Caco-2 (cell line): ENCODE measurements at places on chromosomes 1 and 21. TPM values are rescaled to one million over a fixed set of nuclear protein-coding genes. Genes with fewer than 3 reads are reported as not detected.
A peak's percentile ranks its signal among the peaks of the same experiment; 100 is the strongest.

TCHH gene
- 0.39 and 0.54 TPM in 2 replicates for total RNA-seq

LTN1 gene
- 25.4 TPM in 2 replicates for total RNA-seq

SHE gene
- total RNA-seq: 0.07 TPM in 1 of 2 replicates, not detected in the other

TACSTD2 gene
- total RNA-seq: 25.6 and 31.9 TPM in 2 replicates

- no peak for DNase-seq
- peaks cover 32% of the 10 kb centered on the region for H3K4me1 ChIP-seq
- H3K27me3 ChIP-seq: no peaks in the 10 kb centered on the region
- H3K36me3 ChIP-seq: no peaks in the 10 kb centered on the region
Measured at GRCh38 chr1:117678246-117678977, 72.6 kb downstream of the TENT5C start.

- no peaks in the 10 kb centered on the region for H3K36me3 ChIP-seq
- no peak overlapping the region for H3K4me3 ChIP-seq
- H3K4me1 ChIP-seq: no peaks in the 10 kb centered on the region
- H3K27ac ChIP-seq: no peak overlapping the region
- no peaks in the 10 kb centered on the region for H3K27me3 ChIP-seq
Measured at GRCh38 chr1:17168091-17168876, 36.6 kb upstream of the PADI1 start.

GRCh38 chr1:36464605-36465393, 615 bp upstream of the MRPS15 start:
- no peaks in the 10 kb centered on the region for H3K36me3 ChIP-seq
- H3K4me3 ChIP-seq: peak overlapping the region; percentile 61
- H3K27me3 ChIP-seq: no peaks in the 10 kb centered on the region
- H3K4me1 ChIP-seq: peaks cover 13% of the 10 kb centered on the region
- no peak for DNase-seq

DNA sequence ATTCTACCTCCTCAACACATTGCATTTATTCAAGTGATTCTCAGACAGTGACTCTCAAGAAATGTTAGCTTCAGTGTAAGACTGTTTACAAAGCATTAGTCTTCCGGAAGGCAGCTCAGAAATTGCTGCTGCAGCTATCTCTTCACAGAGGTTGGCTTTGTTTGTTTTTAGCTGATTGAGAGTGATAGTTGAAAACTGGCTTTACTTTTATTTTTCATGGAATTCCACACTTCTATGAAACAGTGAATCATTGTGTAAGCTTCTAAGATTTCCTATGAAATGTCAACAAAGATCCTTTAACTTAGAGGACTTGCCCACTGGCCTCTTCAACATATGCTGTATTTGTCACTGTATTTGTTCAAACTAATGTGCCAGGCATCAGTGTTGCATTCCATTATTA, 121.3 kb downstream of the TNNI3K start:
- no peaks in the 10 kb centered on the region for H3K36me3 ChIP-seq
- H3K27me3 ChIP-seq: no peaks in the 10 kb centered on the region
- H3K4me3 ChIP-seq: no peak overlapping the region
- H3K27ac ChIP-seq: no peak overlapping the region

DNA sequence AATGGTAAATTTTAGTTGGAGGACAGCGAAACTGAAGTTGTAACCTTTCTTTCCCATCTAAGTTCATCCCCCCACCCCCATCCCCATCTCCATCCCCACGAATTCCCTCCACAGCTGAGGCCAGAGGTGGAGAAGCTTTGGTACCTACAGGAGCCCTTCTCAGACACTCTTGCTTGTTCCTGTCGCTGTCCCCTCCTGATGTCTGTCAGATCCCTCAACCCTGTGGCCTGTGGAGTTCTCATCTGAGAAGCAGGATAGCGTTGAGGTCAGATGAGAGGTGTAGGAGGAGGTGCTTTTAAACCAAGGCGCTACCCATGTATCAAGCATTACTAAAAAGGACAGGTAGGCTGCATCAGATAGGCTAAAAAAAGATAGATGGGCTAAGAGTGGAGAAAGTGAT, 769 bp downstream of the NTPCR start:
- no peaks in the 10 kb centered on the region for H3K27me3 ChIP-seq
- H3K4me1 ChIP-seq: peaks cover 8% of the 10 kb centered on the region; the same call in 1 of the 2 replicates
- no peaks in the 10 kb centered on the region for H3K36me3 ChIP-seq
- peak overlapping the region; percentile 91 for H3K27ac ChIP-seq
- peak overlapping the region; percentile 97 for H3K4me3 ChIP-seq

GRCh38 chr21:45973475-45974072, 8.0 kb upstream of the COL6A1 start:
- H3K36me3 ChIP-seq: no peaks in the 10 kb centered on the region
- H3K27me3 ChIP-seq: no peaks in the 10 kb centered on the region; the same call in 1 of the 2 replicates
- no peak overlapping the region for H3K27ac ChIP-seq
- H3K4me1 ChIP-seq: peaks cover 10% of the 10 kb centered on the region

- no peak for DNase-seq
- no peak overlapping the region for H3K4me3 ChIP-seq
- H3K27ac ChIP-seq: no peak overlapping the region
- H3K4me1 ChIP-seq: no peaks in the 10 kb centered on the region
- no peaks in the 10 kb centered on the region for H3K27me3 ChIP-seq
Measured at GRCh38 chr1:38274974-38275373, 228.4 kb upstream of the POU3F1 start.

GRCh38 chr1:20358761-20359263, 68.1 kb downstream of the VWA5B1 start:
- no peak overlapping the region for H3K27ac ChIP-seq
- H3K4me1 ChIP-seq: no peaks in the 10 kb centered on the region
- DNase-seq: no peak
- H3K4me3 ChIP-seq: no peak overlapping the region
- no peaks in the 10 kb centered on the region for H3K36me3 ChIP-seq

GRCh38 chr1:188224263-188224662, 1395.5 kb downstream of the PLA2G4A start:
- no peaks in the 10 kb centered on the region for H3K36me3 ChIP-seq
- no peak overlapping the region for H3K4me3 ChIP-seq
- no peak overlapping the region for H3K27ac ChIP-seq

DNA sequence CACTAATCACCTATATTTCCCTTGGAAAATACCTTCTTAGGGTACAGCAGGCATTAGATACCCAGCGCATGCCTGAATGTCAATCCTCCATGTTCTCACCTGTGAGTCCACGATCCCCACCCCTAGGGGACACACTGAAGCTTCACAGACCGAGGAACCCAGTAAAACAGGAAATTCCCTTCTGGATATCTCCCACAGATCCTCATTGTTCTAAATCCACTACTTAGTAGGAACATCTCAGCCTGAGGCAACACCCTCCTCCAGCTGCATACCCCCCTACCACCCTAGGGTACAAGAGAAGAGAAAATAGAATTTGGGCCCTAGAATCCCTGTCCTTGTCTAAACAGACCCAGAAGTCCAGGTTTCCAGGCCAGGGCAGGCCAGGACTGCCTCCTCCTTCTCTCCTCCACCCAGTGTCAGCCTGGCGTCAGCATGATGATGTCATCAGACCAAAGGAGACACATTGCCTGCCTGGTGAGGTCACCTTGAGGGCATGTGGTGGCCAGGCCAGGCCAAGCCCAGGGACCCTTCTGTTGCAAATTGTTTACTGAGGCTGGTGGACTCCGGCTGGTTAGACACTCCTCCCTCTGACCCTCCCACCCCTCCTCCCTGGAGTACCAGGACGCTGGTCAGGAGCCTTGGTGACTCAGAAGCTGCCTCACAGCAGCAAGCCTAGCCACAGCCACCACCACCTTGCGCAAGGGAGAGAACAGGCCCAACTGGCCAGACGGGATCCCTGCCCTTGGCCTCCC, 6.2 kb downstream of the NECTIN4 start:
- H3K4me1 ChIP-seq: peaks cover 43% of the 10 kb centered on the region
- H3K36me3 ChIP-seq: no peaks in the 10 kb centered on the region
- peak overlapping the region; percentile 67 for H3K27ac ChIP-seq
- H3K27me3 ChIP-seq: no peaks in the 10 kb centered on the region

DNA sequence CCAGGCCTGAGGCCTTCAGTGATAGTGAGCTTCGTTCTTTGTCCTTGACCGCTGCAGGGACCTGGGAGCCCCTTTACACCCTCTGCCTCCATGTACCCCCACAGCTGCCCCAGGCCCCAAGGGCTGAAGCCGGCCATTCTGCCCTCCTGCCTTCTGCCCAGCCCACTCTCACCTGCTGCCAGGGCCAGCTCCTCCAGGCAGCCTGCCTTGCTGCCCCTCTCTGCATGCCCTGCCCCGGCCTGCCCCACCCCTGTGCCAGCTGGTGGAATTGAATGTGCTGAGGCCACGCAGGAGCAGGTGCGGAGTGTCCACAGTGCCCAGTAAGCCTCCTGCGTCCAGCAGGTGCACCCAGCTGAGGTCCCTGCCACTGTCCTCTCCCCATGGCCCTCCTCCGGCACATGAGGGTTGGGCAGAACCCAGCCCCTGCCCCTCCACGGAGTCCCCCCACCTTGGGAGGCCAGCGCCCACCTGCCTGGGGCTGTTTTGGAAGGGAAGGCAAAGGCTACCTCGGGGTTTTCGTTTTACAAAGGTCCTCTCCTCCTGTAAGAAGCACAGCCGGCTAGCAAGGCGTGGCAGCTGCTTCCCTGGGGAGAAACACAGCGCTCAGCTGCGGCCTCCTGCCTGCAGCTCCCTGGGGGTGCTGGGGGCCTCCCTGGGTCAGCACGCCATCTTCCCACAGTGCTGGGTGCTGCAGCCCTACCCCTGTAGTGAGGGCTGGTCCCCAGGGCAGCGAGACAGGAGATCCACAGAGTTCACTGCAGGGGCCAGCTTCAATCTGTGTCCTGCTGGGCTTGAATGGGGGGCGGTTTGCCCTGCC, 21.0 kb downstream of the MMEL1 start:
- H3K36me3 ChIP-seq: no peaks in the 10 kb centered on the region
- no peaks in the 10 kb centered on the region for H3K27me3 ChIP-seq
- H3K27ac ChIP-seq: no peak overlapping the region
- no peak for DNase-seq
- H3K4me3 ChIP-seq: no peak overlapping the region

DNA sequence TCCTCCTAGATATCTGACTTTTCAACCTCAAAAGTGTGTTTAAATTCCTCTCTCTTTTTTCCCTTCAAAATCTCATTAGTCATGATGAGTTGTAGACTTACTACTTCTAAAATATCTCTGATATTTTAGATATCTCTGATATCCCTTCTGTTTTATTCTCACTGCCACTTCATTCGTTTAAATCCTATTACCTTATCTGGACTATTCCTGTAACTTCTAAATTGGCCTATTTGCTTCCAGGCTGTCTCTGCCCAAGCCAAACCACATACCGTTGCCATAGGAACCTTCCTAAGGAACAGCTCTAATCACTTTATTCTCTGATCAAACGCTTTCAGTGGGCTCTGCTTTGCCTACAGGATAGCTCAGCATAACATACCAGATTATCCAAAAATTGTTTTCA, 333.1 kb upstream of the CHRM3 start:
- H3K4me3 ChIP-seq: no peak overlapping the region
- H3K36me3 ChIP-seq: no peaks in the 10 kb centered on the region
- no peak overlapping the region for H3K27ac ChIP-seq
- H3K4me1 ChIP-seq: no peaks in the 10 kb centered on the region
- H3K27me3 ChIP-seq: no peaks in the 10 kb centered on the region

DNA sequence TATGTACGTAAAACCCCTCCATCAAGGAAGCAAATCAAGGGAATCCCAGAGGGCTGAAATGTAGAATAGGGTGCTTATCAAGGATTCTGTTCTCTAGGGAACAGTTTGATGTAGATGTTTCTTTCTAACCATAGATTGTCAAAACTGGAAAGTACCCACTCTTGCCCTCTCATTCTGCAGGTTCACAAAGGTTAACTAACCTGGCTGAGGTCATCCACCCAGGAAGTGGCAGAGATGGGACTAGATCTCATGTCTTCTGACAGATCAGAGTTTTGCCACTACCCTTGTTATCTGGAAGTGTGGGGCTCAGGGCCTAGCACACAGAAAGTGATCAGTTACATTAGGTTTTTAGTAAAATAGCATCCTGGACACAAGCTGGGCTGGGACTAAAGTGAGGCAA, 47.4 kb downstream of the GFI1 start:
- no peaks in the 10 kb centered on the region for H3K27me3 ChIP-seq
- H3K4me1 ChIP-seq: peaks cover 10% of the 10 kb centered on the region; the same call in 1 of the 2 replicates
- no peaks in the 10 kb centered on the region for H3K36me3 ChIP-seq
- H3K4me3 ChIP-seq: no peak overlapping the region

DNA sequence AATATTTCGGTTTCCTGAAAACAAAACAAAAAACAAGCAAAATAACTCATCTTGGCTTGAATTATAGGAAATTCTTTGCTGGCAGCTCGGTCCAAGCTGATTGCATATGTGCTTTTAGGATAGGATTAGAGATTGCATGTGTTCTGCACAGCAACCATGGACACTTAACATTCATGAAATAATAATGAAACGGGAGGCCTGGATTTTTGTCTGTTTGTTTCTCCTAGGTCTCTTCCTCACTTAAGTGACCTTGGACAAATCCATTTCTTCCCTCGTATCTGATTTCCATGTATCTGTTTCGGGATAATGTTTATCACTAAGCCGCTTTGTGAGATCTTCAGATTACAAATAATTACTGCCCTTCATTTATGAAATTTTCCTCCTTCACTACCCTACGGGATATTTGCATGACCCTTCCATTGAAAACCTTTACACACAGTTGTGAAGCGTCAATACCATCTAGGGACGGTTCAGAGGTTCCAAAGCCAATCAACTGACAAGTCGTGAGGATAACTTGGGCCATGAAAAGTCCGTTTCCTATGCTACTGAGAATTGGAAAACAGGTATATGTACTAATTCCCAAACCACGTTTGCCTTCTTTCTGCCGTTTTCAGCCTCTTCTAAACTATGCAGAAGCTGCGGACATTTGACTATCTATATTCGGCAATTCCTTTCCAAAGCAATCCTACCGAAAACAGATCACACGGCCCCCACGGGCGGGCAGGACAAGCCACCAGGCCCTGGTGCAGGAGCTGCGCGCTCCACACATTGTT, 1.3 kb upstream of the H3-3A start:
- H3K27ac ChIP-seq: peak overlapping the region; percentile 89
- peak overlapping the region; percentile 93 for H3K4me3 ChIP-seq
- H3K27me3 ChIP-seq: no peaks in the 10 kb centered on the region
- no peaks in the 10 kb centered on the region for H3K36me3 ChIP-seq
- no peak for DNase-seq
- H3K4me1 ChIP-seq: peaks cover 9% of the 10 kb centered on the region

- H3K27me3 ChIP-seq: no peaks in the 10 kb centered on the region
- H3K27ac ChIP-seq: peak overlapping the region; percentile 26
- no peak for DNase-seq
- no peaks in the 10 kb centered on the region for H3K36me3 ChIP-seq
- no peak overlapping the region for H3K4me3 ChIP-seq
Measured at GRCh38 chr21:45004481-45005247, 64.8 kb downstream of the SLX9 start.

DNA sequence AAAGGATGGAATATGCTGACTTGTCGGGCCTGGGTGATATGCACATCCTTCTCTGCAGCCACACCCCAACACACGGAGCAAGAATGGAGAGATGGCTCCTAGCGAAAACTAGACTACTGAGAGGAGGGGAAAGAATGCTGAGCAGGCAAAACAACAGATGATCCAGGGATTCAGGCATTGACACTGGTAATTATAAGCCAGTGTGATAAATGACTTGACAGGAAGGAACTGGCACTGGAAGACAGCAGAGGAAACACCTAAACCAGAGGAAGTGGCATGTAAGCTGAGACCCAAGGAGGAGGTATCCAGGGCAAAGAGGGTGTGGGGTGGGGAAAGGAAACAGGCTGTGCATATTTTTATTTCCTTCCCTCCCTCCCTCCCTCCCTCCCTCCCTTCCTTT, 31.7 kb upstream of the KHDRBS1 start:
- no peak for DNase-seq
- H3K36me3 ChIP-seq: no peaks in the 10 kb centered on the region
- no peak overlapping the region for H3K4me3 ChIP-seq
- no peaks in the 10 kb centered on the region for H3K27me3 ChIP-seq
- H3K27ac ChIP-seq: no peak overlapping the region
- no peaks in the 10 kb centered on the region for H3K4me1 ChIP-seq
